Renal pelvis (tissue), 12 donors: ENCODE measurements at places on chromosomes 6 and 20.
A peak's percentile ranks its signal among the peaks of the same experiment; 100 is the strongest.

- DNase-seq, result no peak
These were observed 74.9 kb downstream of the MAP3K4 start for GRCh38 chr6:161066511-161066910.

DNA sequence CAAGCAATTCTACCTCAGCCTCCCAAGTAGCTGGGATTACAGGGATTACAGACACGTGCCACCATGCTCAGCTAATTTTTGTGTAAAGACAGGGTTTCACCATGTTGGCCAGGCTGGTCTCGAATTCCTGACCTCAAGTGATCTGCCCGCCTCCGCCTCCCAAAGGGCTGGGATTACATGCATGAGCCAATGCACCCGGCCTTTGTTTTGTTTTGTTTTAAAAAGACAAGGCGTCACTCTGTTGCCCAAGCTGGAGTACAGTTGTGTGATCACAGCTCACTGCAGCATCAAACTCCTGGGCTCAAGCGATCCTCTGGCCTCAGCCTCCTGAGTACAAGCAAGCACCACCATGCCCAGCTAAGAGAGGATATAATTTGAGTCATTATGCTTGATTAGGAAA is 5.4 kb downstream of the SERINC3 start:
- no peak for DNase-seq

- DNase-seq, result no peak
These were observed 326.9 kb downstream of the UBE3D start for GRCh38 chr6:82738773-82739172.

- DNase-seq, result no peak
These were observed 171.7 kb downstream of the PREX1 start for GRCh38 chr20:48656137-48656536.

DNA sequence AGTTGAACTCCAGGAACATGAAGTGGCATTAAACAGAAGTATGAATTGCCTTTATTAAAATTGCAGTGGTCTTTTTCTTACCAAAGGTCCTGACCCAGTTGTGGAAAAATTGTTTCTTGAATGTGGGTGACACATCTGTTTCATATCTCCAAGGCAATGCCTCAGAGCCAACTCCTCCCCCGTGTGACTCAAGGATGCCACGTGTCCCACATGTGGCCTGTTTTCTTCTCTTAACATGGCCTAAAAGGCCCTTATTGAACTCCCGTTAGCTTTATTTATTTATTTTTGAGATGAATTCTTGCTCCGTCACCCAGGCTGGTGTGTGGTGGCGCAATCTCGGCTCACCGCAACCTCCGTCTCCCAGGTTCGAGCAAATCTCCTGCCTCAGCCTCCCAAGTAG is 128.4 kb upstream of the ESR1 start:
- no peak for DNase-seq

- DNase-seq, result peak; percentile 66
These were observed 137.9 kb downstream of the DLL1 start for GRCh38 chr6:170152989-170153388.

GRCh38 chr20:55961376-55962330 is 43.7 kb downstream of the CBLN4 start:
- peak; percentile 33 for DNase-seq

GRCh38 chr6:169700296-169700695 is 1.5 kb downstream of the WDR27 start:
- DNase-seq, result peak; percentile 28

DNA sequence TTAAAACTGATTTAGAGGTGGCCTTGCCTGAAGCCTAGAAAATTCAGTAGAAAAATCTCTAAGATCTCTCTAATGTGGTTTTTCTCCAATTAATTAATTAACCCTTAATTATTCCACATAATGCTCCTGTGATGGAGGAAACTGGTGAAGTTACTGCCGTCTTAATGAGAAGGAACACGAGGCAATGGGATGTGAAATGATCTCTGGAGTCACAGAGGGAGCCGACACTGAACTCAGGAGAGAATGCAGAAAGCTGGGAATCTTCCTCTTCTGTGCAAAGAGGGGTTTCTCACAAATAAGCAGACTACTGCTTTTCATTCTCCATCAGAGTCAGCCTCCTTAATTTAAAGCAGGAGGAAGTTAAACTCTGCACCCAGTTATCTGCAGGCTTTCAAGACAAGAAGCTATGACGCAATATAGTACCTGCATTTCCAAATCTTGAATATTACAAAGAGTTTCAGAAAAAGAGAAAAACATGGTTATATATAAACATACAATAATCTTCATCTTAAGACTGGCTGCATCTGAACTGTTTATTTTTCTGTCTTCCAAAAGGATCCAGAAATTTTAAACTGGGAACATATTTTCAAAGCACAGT is 18.1 kb upstream of the SNRPB2 start:
- DNase-seq, result no peak

DNA sequence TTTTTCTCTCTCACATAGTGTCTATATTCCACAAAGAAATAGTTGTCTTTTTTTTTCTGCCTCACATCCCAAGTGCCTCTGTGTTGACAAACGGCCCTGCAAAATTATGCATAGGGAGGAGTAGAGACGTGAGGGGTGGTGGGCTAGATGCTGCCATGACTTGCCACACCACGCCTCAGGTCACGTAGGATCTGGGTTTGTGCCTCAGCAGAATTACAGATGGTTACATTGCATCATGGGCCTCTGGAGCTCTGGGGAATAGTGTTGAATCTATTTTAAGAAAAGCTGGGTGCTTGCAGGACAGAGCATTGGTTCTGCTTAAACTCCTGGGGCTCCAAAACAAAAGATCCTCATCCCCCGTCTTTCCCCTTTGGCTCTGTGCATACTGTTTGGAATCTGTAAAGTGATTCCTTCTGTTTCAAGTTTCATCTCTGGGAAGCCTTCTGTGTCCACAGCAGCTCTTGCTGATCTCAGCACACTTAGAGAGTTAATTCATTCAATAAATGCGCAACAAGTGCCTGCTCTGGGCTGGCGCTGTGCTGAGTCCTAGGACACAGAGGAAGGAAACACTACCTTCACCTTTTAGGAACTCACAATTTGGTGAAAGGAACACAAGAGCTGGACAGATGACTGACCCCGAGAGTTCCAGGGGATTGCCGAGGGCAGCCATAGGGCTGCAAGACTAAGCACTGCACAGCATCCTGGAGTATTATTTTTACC is 2.4 kb downstream of the FANCE start:
- DNase-seq, result no peak
